Activated CD4-positive, alpha-beta T cell treated with anti-CD3 and anti-CD28 coated beads for 36 hours (primary cell): ENCODE measurements at places on chromosomes 6 and 20. TPM values are rescaled to one million over a fixed set of nuclear protein-coding genes. Genes with fewer than 3 reads are reported as not detected.
A peak's percentile ranks its signal among the peaks of the same experiment; 100 is the strongest.

DNA sequence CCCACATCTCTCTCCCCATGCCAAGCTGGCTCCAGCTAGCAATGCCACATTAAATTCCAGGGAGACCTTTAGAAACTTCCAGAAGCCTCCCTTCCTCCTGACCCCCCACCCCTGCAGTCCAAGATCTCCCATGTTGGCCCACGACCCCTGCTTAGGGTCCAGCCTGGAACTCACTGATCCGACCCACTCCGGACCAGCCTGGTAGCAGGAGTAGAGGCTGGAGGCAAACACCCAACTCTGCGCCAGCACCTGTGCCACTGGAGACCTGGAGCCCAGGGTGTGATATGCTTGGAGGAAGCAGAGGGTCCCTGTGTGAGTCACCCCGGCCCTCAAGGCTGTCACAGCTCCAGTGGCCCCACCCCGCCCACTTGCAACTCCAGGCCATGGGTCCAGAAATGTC is 3.3 kb upstream of the ULBP1 start:
- H3K27me3 ChIP-seq, result peaks cover 66% of the 10 kb centered on the region
- no peak overlapping the region for H3K4me3 ChIP-seq
- no peak for DNase-seq
- H3K36me3 ChIP-seq, result no peaks in the 10 kb centered on the region

HLA-DPA1 gene
- total RNA-seq, result 13.3 TPM

CFAP206 gene
- total RNA-seq, result not detected

OOEP gene
- 0.86 TPM for total RNA-seq

- no peaks in the 10 kb centered on the region for H3K4me1 ChIP-seq
- no peaks in the 10 kb centered on the region for H3K36me3 ChIP-seq
- DNase-seq, result no peak
- H3K27me3 ChIP-seq, result no peaks in the 10 kb centered on the region
- no peak overlapping the region for H3K27ac ChIP-seq
Measured at GRCh38 chr6:43878127-43878634, 108.2 kb downstream of the VEGFA start.

ZDHHC14 gene
- total RNA-seq, result 2.4 TPM

DNA sequence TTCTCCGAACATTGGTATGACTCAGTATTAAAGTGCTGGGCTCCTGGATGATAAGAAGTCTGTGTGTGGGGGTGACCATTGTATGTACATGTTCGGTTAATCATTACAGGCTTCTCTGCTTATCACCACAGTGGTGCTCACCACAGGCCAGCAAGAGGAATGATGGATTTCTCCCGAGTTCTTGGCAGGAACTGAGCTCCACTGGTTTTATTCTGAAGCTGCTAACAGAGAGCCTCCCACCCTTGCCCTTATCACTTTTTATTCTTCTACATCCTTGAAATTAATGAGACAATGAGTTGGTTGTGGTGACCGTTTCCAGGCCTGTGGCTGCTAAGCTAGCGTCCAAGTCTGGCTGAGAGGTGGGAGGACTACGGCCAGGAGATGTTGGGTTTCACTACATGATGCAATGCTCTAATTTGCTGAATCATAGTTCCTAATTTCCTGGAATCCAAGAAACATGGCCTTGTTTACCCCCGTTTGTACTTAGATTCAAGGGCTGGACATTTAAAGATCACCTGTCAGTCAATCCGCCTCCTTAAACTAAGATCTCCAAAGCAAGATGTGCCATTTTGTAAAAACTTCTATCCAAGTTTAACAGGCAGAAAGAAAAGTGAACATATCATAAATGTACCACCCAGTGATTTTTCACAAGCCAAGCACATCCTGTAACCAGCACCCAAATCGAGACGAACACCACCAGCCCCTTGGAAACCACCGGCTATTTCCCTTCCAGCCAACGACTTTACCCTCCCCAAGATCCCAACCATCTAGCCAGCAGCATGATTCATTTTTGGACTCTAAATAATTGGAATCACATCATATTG is 172.5 kb downstream of the FOXA2 start:
- no peaks in the 10 kb centered on the region for H3K27me3 ChIP-seq
- no peak overlapping the region for H3K27ac ChIP-seq
- no peak for DNase-seq

GRCh38 chr6:106373502-106374239 is 13.2 kb downstream of the CRYBG1 start:
- H3K36me3 ChIP-seq, result no peaks in the 10 kb centered on the region
- peaks cover 12% of the 10 kb centered on the region for H3K4me1 ChIP-seq
- H3K27ac ChIP-seq, result peak overlapping the region; percentile 78
- H3K4me3 ChIP-seq, result no peak overlapping the region
- peak; percentile 21 for DNase-seq
